ENCODE measurements at places on chromosomes 11 and 22. TPM values are rescaled to one million over a fixed set of nuclear protein-coding genes. Genes with fewer than 3 reads are reported as not detected.

Gene TSPAN32
- 1.2 TPM for total RNA-seq

Gene MN1
- 7.4 TPM for total RNA-seq

Gene COMMD9
- 22.3 TPM for total RNA-seq

Gene OR2AG2
- 0.10 TPM for total RNA-seq

Gene MAJIN
- total RNA-seq = not detected

Gene NPAS4
- 2.7 TPM for total RNA-seq

Gene APOBEC3F
- 4.0 TPM for total RNA-seq

Gene MS4A15
- total RNA-seq = not detected

Gene MB
- 21.4 TPM for total RNA-seq

Gene SELENOH
- total RNA-seq = 38.1 TPM

Gene LRRC55
- 0.89 TPM for total RNA-seq

Gene POTEH
- total RNA-seq = not detected

Gene TIRAP
- 3.9 TPM for total RNA-seq

Gene TPCN2
- 8.6 TPM for total RNA-seq

Gene OR2AT4
- not detected for total RNA-seq

Gene DGCR6L
- 25.1 TPM for total RNA-seq

Gene KCNJ1
- total RNA-seq = 0.10 TPM
